NCI-H1417 (cell line): ENCODE measurements at places on chromosomes 2 and 18.

DNA sequence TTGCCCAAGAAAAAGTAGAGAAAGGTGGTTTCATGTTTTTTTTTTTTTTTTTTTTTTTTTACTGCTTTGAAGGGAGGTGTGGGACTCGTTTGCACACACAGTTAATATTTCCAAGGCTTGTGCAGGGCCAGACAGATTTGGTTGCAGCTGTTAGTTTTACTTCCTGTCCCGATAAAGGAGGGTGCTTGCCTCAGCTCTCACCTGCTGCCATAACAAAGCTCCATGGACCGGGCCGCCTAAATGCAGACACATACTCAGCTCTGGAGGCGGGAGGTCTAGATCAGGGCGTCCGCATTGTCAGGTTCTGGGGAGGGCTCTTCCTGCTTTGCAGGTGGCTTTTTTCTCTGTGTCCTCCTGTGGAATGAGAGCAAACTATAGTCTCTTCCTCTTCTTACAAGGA lies 69.9 kb downstream of the ODC1 start:
- DNase-seq: no peak

GRCh38 chr18:31410716-31411483 lies 34.3 kb downstream of the DSG4 start:
- no peak for DNase-seq

DNA sequence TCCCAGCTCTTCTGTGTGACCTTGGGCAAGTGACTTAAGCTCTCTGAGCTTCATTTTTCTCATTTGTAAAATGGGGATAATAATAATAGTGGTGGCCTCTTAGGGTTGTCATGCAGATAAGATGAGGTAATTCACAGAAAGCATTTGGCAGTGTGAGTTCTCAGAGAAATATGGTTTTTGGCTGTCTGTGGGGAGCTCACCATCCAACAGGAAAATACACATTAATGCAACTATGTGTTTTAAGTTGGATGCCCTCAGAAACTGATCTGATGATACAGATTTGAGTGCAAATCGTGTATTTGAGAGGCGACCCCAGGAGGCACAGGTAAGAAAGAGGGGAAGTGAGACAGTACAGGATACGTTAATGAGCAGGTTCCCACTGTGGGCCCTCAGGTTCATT lies 56.1 kb upstream of the SPRED2 start:
- no peak for DNase-seq

- no peak for DNase-seq
Measured at GRCh38 chr2:240235149-240235803, 94.8 kb upstream of the OTOS start.

GRCh38 chr18:62730941-62731340 lies 15.6 kb downstream of the PHLPP1 start:
- no peak for DNase-seq

GRCh38 chr2:187842978-187843847 lies 289.0 kb upstream of the TFPI start:
- peak; percentile 12 for DNase-seq

GRCh38 chr2:12396699-12397098 lies 320.0 kb upstream of the TRIB2 start:
- DNase-seq: no peak

GRCh38 chr2:159003555-159003954 lies 35.1 kb downstream of the TANC1 start:
- no peak for DNase-seq

GRCh38 chr2:201532686-201533304 lies 81.3 kb downstream of the STRADB start:
- DNase-seq: no peak

GRCh38 chr18:73893880-73894279 lies 253.8 kb downstream of the FBXO15 start:
- no peak for DNase-seq

DNA sequence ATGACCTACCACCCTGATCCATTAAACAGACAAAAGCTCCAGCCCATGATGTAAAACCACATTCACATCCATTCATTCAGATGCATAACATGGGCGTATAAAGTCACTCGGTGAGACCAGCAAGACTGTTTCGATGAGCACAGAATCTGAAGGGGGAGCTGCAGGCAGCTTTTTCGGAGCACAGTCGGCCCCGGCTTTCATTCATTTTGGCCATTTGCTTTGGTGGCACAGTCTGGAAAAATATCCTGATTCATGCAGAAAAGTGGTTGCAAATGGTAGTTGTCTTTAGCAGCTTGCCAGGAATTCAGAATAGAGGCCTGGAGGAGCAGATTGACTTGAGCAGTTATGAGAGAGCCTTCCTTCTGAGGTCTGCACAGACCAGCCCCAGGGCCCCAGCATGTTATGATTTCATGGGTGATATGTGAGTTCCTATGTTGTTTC lies 11.2 kb downstream of the ARID5A start:
- no peak for DNase-seq

GRCh38 chr2:236215761-236216333 lies 47.7 kb upstream of the GBX2 start:
- DNase-seq: no peak

GRCh38 chr2:28338831-28339321 lies 53.8 kb upstream of the FOSL2 start:
- no peak for DNase-seq

DNA sequence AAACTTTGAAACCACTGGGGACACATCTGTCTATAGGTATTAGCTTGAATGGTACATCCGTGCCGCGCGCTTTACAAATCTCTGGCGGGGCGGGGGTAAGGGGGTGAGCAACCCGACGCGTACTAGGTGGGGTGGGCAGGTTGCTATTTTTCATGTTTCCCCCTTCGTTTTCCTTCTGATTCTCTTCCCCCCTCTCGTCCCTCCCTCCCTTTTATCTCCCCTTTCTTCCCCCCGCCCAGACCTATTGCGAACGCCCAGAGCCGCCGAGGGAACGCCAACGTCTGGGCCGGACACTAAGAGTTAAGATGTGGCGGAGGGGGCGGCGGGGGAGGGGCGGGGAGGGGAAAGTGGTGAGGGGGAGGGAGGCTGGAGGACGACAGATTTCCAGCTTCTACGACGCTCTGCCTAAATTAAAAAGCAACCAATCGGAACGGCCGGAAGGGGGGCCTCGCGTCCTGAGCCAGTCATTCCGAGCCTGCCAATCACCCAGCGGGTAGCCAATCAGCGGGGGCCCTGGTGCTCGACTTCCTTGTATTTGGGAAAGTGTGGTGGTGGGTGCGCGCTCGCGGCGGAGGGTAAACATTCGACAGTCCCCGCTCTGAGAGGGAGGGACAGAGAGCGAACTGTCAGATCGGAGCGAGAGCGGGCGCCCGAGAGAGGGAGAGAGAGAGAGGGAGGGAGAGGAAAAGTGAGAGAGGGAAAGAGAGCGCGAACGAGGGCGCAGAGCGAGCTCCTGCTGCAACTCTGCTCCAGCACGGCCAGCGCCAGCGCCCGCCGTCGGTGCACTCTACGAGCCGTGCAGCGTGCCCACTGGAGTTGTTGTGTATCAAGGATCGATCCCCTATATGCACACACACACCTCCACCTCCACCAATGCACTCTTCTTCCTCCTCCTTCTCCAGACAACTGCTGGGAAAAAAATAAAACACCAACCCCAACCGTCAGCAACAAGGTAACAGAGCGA lies at the start of gene POU3F3:
Gene POU3F3, plus strand, starts transcription at position 582 of the 964 bp plus-strand sequence. CDS start 1,396 bp downstream, outside the sequence.
- DNase-seq: peak; percentile 72

GRCh38 chr2:134979221-134979620 lies 60.6 kb downstream of the CCNT2 start:
- no peak for DNase-seq
